Activated T-helper 1 cell treated with anti-CD3 and anti-CD28 coated beads, Interleukin-12 subunit alpha, Interleukin-12 subunit beta, Interleukin-2, Interleukin-4 antibody, amounts not matched to agents 30 ng/mL and 10 ng/mL and 1 ng/mL, durations not matched to agents 14 hours and 24 hours and 36 hours (primary cell): ENCODE measurements at places on chromosomes 5 and 9. TPM values are rescaled to one million over a fixed set of nuclear protein-coding genes. Genes with fewer than 3 reads are reported as not detected.

DNA sequence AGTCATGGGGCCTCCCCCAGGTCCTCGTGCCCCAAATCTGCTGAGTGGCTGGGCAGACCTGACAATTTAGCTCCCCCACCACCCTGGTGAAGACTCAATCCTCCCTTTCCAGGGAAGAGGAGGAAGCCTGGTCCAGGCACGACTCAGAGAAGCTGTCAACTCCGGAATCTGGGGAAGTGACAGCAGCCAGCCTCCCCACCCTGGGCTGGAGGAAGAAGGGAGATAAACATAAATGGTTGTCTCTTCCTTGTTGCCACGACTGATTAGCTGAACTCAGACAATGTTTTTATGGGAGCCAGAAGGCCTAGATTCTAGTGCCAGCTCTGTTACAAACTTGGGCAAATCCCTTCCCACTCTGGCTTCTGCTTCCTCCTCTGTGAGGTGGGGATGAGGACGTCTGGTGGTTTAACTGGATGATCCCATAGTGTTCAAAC, 15.4 kb downstream of the CCDC69 start:
- no peaks in the 10 kb centered on the region for H3K27me3 ChIP-seq
- peaks cover 70% of the 10 kb centered on the region for H3K4me1 ChIP-seq
- no peak for DNase-seq
- no peak overlapping the region for H3K4me3 ChIP-seq
- peaks cover 16% of the 10 kb centered on the region for H3K36me3 ChIP-seq

GRCh38 chr9:128701227-128701854, 962 bp upstream of the PKN3 start:
- peaks cover 2% of the 10 kb centered on the region for H3K27me3 ChIP-seq
- DNase-seq = no peak
- no peak overlapping the region for H3K27ac ChIP-seq
- peaks cover 2% of the 10 kb centered on the region for H3K36me3 ChIP-seq
- H3K4me1 ChIP-seq = no peaks in the 10 kb centered on the region

GRCh38 chr9:86939891-86940290, 7.4 kb downstream of the GAS1 start:
- no peaks in the 10 kb centered on the region for H3K36me3 ChIP-seq
- no peaks in the 10 kb centered on the region for H3K4me1 ChIP-seq
- H3K27me3 ChIP-seq = peaks cover 45% of the 10 kb centered on the region
- no peak overlapping the region for H3K4me3 ChIP-seq

INSL6 gene
- total RNA-seq = not detected in 2 replicates

GRCh38 chr5:90161414-90161813, 248.1 kb downstream of the CETN3 start:
- H3K36me3 ChIP-seq = no peaks in the 10 kb centered on the region
- no peak for DNase-seq
- no peak overlapping the region for H3K27ac ChIP-seq
- H3K27me3 ChIP-seq = no peaks in the 10 kb centered on the region
- no peak overlapping the region for H3K4me3 ChIP-seq

PCDHA10 gene
- not detected in 2 replicates for total RNA-seq

DNA sequence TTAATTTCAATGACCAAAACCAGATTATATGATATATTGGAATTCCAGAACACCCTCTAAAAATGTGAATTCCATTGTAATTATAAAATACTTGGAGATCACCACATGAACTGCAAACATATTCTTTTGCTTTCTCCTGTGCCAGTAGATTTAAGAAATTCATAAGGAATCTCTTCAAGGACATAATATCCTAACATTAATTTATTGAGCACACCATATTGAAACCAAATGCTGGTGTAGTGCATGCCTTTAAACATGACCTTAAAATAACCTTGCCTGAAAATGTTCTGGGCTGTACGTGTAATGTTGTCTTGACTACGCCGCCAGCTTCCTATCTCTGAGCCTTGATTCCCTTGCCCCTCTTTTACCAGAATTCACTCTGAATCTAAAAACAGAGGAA, 205.0 kb upstream of the ACTBL2 start:
- no peaks in the 10 kb centered on the region for H3K4me1 ChIP-seq
- H3K36me3 ChIP-seq = no peaks in the 10 kb centered on the region
- H3K27me3 ChIP-seq = no peaks in the 10 kb centered on the region
- H3K4me3 ChIP-seq = no peak overlapping the region

DNA sequence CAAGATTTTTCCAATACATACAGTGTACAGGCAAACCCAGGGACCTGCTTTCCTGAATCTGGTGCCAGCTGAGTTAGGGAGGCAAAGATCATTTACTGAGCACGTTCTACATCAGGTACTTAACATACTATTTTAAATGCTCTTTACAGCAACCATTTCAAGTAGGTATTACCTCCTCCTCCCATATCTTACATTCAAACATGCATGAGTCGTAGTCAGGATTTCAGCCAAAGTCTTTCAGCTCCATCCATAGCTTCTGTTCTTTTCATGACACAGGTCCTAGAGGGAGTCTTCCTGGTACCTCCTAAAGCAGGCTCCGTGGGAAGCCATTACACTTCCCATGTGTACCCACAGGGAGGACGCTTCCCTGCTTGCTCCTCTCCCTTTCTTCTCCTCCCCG, 11.7 kb downstream of the KCNV2 start:
- H3K4me1 ChIP-seq = no peaks in the 10 kb centered on the region
- no peaks in the 10 kb centered on the region for H3K36me3 ChIP-seq
- H3K4me3 ChIP-seq = no peak overlapping the region

DNA sequence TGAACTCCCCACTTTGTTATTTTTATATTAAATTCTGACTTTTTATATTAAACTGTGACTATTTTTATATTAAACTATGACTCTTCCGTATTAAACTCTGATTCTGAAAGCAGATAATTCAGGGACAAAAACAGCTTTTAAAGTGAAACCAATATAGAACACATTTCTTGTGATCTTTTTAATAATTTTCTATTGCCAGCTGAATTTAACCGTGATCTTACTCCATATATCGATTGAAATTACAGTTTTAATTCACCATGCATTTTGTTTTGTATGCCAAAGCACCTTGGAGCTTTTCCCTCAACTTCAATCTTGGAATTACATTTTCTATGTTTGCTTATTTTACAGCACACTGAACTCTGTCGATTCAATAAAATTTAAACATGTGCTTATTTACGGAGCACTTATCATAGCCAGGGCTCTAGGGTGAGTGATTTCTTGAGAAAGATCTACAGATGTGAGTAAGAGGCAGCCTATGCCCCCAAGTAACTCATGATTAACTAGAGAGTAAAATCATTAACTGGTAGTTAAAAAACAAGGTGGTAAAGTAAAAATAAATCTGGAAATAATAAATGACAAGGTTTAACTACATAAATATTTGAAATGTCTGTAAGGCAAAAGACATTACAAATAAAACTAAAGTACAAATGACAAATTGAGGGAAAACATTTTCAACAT, 72.9 kb upstream of the ALDH1B1 start:
- no peak overlapping the region for H3K27ac ChIP-seq
- H3K4me3 ChIP-seq = no peak overlapping the region
- no peak for DNase-seq
- H3K27me3 ChIP-seq = no peaks in the 10 kb centered on the region
- H3K36me3 ChIP-seq = no peaks in the 10 kb centered on the region

GRCh38 chr9:97364769-97365490, 47.0 kb upstream of the TDRD7 start:
- no peaks in the 10 kb centered on the region for H3K36me3 ChIP-seq
- no peak for DNase-seq
- no peak overlapping the region for H3K4me3 ChIP-seq
- no peaks in the 10 kb centered on the region for H3K27me3 ChIP-seq
- H3K4me1 ChIP-seq = peaks cover 10% of the 10 kb centered on the region
- no peak overlapping the region for H3K27ac ChIP-seq

TLR4 gene
- not detected in 2 replicates for total RNA-seq

GRCh38 chr5:88660264-88660946, 222.6 kb downstream of the MEF2C start:
- no peak for DNase-seq
- H3K27ac ChIP-seq = no peak overlapping the region
- H3K27me3 ChIP-seq = peaks cover 64% of the 10 kb centered on the region
- peak overlapping the region; percentile 27 for H3K4me3 ChIP-seq

GRCh38 chr5:1474183-1474839, 29.1 kb upstream of the SLC6A3 start:
- H3K4me3 ChIP-seq = no peak overlapping the region
- no peaks in the 10 kb centered on the region for H3K27me3 ChIP-seq
- no peak overlapping the region for H3K27ac ChIP-seq
- no peaks in the 10 kb centered on the region for H3K4me1 ChIP-seq
- DNase-seq = no peak
- peaks cover 2% of the 10 kb centered on the region for H3K36me3 ChIP-seq

- DNase-seq = no peak
- peaks cover under 1% of the 10 kb centered on the region for H3K36me3 ChIP-seq
- H3K27me3 ChIP-seq = peaks cover 17% of the 10 kb centered on the region
- no peaks in the 10 kb centered on the region for H3K4me1 ChIP-seq
These were observed 26.6 kb upstream of the PIP5K1B start for GRCh38 chr9:68678430-68678829.

GRCh38 chr5:178366998-178367735, 134.6 kb upstream of the PHYKPL start:
- no peaks in the 10 kb centered on the region for H3K27me3 ChIP-seq
- no peak for DNase-seq
- H3K4me3 ChIP-seq = no peak overlapping the region
- no peaks in the 10 kb centered on the region for H3K36me3 ChIP-seq

GRCh38 chr9:136409557-136410455, 608 bp downstream of the ENTR1 start:
- peak overlapping the region; percentile 92 for H3K27ac ChIP-seq
- peak; percentile 9 for DNase-seq
- H3K27me3 ChIP-seq = peaks cover 3% of the 10 kb centered on the region
- peaks cover 40% of the 10 kb centered on the region for H3K4me1 ChIP-seq
- peaks cover 57% of the 10 kb centered on the region for H3K36me3 ChIP-seq
- H3K4me3 ChIP-seq = peak overlapping the region; percentile 90

- H3K36me3 ChIP-seq = no peaks in the 10 kb centered on the region
- peaks cover 4% of the 10 kb centered on the region for H3K27me3 ChIP-seq
These were observed 8.3 kb downstream of the KIF4B start for GRCh38 chr5:155021842-155022241.

CYLC2 gene
- not detected in 2 replicates for total RNA-seq

DNA sequence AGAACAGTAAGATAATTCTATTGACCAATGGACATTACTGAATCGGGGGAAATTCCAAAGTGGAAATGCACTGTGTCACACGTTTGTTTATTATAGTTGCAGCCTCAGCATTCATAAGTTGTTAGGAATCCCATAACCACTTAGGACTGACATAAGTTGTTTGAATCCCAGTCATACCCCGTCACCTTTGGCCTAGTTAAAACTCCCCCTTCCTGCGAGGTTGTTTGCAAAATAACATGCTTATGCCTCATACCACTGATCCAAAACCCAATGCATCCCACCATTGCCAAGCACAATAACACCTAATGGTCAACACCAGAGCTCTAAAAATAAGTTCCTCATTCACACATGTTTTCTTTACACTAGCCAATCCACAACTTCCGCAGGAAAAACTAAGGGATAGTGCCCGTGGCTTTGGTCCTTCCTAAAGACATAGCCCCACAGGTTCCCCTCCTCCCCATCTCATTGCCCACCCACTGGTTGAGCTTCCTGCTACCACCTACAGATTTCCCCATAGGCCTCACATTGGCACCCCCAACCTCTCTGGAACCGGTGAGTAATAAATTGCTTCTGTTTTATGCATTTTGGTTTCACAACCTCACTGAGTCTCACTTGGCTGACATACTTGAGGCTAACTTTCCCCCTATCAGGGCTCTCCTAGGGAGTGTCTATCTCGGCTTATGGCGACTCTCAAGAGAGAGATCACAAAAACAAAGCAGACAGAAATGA, 42.3 kb upstream of the MUSK start:
- H3K4me1 ChIP-seq = peaks cover 11% of the 10 kb centered on the region
- H3K27ac ChIP-seq = no peak overlapping the region
- DNase-seq = no peak
- no peaks in the 10 kb centered on the region for H3K27me3 ChIP-seq

EIF4E1B gene
- total RNA-seq = not detected in 2 replicates
